Naive thymus-derived CD4-positive, alpha-beta T cell (primary cell): ENCODE measurements at places on chromosomes 6 and 20. TPM values are rescaled to one million over a fixed set of nuclear protein-coding genes. Genes with fewer than 3 reads are reported as not detected.

GRCh38 chr6:168542301-168542700, 101.3 kb downstream of the SMOC2 start:
- no peak for DNase-seq

FUT9 gene
- total RNA-seq, result not detected in 2 replicates

- DNase-seq, result no peak
These were observed 14.7 kb upstream of the ADTRP start for GRCh38 chr6:11793277-11793676.

GRCh38 chr20:14744723-14745122, 407.3 kb upstream of the FLRT3 start:
- no peak for DNase-seq

DNA sequence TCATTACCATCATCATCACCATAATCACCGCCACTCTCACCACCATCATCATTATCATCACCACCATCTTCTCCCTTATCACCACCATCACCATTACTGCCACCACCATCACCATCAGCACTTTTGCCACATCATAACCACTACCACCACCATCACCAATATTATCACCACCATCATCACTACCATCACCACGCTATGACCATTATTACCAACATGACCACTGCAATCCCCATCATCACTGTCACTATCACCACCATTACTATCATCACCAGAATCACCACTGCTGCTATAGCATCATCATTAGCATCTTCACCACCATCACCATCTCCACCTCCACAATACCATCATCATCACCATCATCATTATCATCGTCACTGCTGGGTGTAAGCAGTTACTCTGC, 25.6 kb downstream of the CST1 start:
- DNase-seq, result no peak

DNA sequence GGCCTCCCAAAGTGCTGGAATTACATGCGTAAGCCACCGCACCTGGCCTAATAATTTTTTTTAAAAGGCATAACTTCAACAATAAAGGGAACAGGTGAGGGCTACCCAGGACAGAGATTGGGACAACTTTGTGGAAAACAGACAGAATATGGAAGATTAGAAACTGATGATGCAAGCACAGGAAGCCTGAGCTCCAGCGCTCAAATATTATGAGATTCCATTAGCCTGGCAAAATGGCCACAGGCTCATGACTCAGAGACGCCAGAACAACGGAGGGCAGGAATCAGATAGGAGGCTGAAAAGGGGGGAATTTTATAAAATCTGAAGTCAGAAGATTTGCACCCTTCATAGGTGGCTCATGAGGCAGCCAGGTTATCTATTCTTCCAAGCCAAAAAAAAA, 103.1 kb upstream of the MRPS10 start:
- no peak for DNase-seq

GRCh38 chr6:127453845-127454619, 5.2 kb downstream of the KIAA0408 start:
- DNase-seq, result no peak

DNA sequence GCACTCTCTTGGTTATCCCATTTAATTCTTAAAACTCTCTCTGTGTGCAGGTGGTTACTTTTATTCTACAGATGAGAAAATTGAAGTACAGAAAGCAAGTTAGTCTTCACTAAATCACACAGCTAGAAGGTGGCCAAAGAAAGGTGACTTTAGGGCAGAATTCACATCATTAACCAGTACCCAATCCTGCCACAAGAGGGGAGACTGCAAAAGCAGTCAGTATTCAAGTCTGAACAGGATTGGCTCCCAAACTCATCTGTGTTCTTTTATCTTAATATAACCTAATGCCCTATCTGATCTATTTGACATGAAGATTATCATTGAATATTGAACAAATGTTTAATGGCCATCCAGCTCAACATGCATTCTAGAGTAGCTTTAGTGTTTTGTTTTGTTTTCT, 225.3 kb upstream of the FAM83B start:
- no peak for DNase-seq

DNA sequence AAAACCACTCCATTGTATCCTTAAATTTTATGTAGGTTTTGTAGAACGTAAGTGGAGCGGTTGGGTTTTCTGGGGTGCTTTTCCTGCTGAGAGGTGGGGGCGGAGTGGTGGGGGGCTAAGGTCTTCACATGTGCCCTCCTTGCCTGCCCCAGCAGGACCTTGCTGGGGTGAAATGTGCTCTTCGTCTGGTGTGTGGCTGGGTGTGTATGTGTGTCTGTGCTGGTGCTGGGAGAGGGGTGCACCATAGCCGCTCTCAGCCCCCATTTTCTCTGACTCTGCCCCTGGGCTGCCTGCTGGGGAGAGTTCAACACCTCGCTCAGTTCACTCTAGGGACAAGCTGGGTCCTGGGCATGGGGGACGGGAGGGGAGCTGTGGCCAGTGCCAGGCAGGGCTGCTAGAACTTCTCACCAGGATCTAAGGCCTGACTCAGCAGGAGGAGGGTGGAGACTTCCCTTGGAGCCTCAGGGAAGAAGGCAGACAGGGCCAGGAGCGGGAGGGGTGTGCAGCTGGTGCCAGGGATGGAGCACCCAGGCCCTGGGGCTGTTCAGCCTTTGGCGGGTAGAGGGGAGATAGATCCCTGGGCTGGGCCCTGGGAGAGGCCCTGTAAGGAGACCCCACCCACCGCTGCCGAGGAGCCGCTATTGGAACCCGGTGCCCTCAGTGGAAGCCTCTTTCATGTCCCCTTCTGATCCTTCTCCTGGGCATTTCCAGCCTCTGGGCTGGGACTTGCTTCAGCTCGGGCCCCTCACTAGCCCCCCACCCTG, 4.8 kb downstream of the SOX18 start:
- no peak for DNase-seq

- DNase-seq, result no peak
These were observed 3.9 kb downstream of the ZFP57 start for GRCh38 chr6:29676981-29677601.

PXT1 gene
- 0.64 TPM for total RNA-seq

- DNase-seq, result no peak
These were observed 37.6 kb upstream of the CD83 start for GRCh38 chr6:14079971-14080370.

DNA sequence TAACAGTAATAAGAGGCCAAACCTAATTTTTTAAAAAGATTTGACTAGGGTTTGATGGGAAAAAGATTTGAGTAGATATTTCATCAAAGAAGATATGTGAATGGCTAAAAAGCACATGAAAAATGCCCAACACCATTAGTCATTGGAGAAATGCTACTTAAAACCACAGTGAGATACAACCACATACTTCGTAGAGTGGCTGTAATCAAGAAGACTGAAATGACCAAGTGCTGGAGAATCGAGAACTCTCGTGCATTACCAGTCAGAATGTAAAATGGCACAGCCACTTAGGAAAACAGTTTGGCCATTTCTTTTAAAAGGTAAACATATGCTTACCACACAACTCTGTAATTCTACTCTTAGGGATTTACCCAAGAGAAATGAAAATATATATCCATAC, 175.5 kb downstream of the EYA2 start:
- no peak for DNase-seq

BMP5 gene
- total RNA-seq, result not detected

DNA sequence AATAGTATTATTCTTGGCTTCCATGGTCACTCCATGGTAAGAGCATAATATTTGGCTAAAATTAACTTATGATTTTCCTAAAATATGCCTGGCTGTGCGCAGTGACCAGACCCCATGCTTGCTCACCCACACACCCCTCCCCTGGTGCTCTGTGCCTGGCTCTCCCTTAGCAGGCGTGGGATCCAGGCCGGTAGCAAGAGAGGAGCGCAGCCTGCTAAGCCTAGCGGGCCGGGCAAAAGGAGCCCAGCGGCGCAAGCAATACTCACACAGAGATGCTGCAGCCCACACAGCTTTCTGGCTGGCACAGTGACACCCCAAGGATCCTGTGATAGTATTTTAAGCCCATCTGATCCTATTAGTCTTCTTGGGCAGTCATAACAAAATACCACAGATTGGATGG, 79.8 kb upstream of the EYS start:
- DNase-seq, result no peak

DNA sequence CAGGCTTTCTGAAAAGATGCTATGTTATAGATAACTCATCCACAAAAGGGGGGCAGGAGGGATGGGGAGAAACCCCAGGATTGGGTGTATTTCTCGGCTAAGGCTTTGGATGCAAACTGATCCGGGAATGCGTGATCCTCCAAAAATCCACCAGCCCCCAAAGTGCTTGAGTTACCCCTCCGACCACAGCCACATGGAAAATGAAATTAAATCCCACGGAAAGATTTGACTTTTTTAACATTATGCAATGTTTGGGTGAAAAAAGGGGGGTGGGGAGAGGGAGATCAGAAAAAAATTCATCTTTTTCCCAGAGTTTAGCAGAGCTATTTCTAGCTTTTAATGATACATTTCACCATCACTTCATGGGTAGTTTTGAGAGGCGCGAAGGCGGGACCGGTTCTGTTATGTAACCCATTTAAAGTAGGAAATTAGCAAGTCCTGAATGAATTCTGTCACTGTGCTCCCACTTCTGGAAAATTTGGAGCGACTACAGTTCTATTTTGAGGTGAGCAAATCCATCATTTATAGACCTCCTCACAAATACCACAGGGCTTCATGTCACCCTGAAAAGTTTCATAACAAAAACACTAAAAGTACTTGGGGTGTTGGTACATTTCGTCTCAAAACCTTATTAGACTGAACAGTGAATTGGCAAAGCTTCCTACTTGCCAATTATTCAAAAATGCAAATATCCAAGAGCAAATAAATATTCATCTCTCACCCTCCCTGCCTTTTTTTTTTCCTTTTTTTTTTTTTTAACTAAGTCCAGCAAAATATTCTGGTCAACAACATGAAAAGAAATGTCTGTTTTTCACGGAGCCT, 51.9 kb upstream of the NFATC2 start:
- DNase-seq, result no peak

WTAP gene
- 117 TPM for total RNA-seq

DNA sequence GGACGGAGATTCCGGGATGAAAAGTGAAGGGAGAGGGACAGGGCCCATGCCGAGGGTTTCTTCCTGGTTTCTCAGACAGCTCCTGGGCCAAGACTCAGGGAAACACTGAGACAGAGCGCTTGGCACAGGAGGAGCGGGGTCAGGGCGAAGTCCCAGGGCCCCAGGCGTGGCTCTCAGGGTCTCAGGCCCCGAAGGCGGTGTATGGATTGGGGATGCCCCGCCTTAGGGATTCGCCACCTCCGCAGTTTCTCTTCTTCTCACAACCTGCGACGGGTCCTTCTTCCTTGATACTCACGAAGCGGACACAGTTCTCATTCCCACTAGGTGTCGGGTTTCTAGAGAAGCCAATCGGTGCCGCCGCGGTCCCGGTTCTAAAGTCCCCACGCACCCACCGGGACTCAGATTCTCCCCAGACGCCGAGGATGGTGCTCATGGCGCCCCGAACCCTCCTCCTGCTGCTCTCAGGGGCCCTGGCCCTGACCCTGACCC, 55.0 kb upstream of the HLA-A start:
- peak; percentile 37 for DNase-seq

GRCh38 chr6:21967056-21967974, 329.5 kb downstream of the PRL start:
- no peak for DNase-seq

GRCh38 chr20:911882-912600, 4.1 kb downstream of the ANGPT4 start:
- peak; percentile 19 for DNase-seq

GRCh38 chr6:142275236-142276006, 26.4 kb upstream of the ADGRG6 start:
- DNase-seq, result no peak

GRCh38 chr6:120116343-120116742, 766.8 kb upstream of the MAN1A1 start:
- DNase-seq, result no peak

SNRNP48 gene
- 30.4 TPM for total RNA-seq

DNA sequence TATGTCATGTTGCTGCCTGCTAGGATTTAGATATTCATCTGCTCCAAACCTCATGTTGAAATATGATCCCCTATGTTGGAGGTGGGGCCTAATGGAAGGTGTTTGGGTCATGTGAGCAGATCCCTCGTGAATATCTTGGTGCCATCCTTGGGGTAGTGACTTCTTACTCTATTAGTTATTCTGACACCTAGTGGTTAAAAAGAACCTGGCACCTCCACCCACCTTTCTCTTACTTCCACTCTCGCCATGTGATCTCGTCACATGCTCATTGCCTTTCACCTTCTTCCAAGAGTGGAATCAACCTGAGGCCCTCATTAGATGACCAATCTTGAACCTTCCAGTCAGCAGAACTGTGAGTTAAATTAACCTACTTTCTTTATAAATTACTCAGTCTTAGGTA, 549.4 kb upstream of the SYNCRIP start:
- no peak for DNase-seq

PACSIN1 gene
- total RNA-seq, result 0.34 and 0.46 TPM in 2 replicates

TSPO2 gene
- total RNA-seq, result not detected

GRCh38 chr20:34268851-34269636, 27.8 kb downstream of the ASIP start:
- DNase-seq, result peak; percentile 9

- no peak for DNase-seq
These were observed 150.9 kb downstream of the MYLK4 start for GRCh38 chr6:2599817-2600216.

WFDC5 gene
- total RNA-seq, result not detected

GRCh38 chr6:120378582-120379220, 955.6 kb downstream of the TBC1D32 start:
- DNase-seq, result no peak

GRCh38 chr6:140107216-140107615, 732.8 kb upstream of the CITED2 start:
- DNase-seq, result no peak

DNA sequence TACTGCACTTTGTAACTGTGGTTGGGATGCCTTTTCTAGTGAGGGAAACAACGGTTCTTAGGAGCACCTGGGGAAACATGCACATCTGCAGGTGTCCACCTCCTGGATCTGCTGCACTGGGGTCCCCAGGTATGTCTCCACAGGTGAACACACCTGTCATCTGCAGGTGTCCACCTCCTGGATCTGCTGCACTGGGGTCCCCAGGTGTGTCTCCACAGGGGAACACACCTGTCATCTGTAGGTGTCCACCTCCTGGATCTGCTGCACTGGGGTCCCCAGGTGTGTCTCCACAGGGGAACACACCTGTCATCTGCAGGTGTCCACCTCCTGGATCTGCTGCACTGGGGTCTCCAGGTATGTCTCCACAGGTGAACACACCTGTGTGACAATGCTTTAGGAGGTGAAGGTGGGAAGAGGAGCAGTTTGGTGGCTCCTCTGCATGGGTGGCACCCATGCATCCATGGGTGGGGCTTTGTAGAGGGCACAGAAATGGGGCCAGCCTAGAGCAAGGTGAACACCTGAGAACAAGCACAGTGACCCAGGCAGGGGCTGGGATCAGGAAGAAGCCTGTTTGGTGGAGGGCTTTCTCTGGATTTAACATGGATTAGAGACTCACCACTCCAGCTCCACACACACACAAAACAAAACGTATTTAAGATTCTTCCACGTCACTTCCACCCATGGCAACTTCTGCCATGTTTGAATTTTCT, 206.0 kb upstream of the CDH4 start:
- DNase-seq, result no peak

FOXQ1 gene
- not detected for total RNA-seq

GRCh38 chr6:41813956-41814355, 26.5 kb downstream of the TOMM6 start:
- no peak for DNase-seq

KCNG1 gene
- 0.17 TPM in 1 of 2 replicates, not detected in the other for total RNA-seq

GRCh38 chr6:105713474-105714118, 310.7 kb upstream of the PREP start:
- DNase-seq, result no peak
